HFFc6 (cell line): ENCODE measurements at places on chromosomes 13 and 19. TPM values are rescaled to one million over a fixed set of nuclear protein-coding genes. Genes with fewer than 3 reads are reported as not detected.

- 0 out of 2 replicates have a peak, but pooled peaks cover 4% of the 10 kb centered on the region for H3K36me3 ChIP-seq
- DNase-seq = no peak
- H3K4me3 ChIP-seq = no peak overlapping the region
Measured at GRCh38 chr19:39052243-39052746, 19.9 kb upstream of the FBXO27 start.

DNA sequence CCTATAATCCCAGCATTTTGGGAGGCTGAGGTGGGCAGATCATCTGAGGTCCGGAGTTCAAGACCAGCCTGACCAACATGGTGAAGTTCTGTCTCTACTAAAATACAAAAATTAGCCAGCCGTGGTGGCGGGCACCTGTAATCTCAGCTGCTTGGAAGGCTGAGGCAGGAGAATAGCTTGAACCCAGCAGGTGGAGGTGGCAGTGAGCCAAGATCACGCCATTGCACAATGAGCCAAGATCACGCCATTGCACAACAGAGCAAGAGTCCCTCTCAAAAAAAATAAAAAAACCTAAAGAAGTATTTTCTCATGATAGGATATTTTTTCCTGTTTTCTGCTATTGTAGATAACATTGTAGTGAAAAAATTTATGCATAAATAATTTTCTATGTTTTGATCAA lies 13.3 kb downstream of the IFT88 start:
- H3K27me3 ChIP-seq = no peaks in the 10 kb centered on the region; the same call in 1 of the 2 replicates
- no peak for DNase-seq
- H3K4me3 ChIP-seq = no peak overlapping the region
- H3K27ac ChIP-seq = no peak overlapping the region
- H3K36me3 ChIP-seq = peaks cover 72% of the 10 kb centered on the region
- no peaks in the 10 kb centered on the region for H3K4me1 ChIP-seq

DNA sequence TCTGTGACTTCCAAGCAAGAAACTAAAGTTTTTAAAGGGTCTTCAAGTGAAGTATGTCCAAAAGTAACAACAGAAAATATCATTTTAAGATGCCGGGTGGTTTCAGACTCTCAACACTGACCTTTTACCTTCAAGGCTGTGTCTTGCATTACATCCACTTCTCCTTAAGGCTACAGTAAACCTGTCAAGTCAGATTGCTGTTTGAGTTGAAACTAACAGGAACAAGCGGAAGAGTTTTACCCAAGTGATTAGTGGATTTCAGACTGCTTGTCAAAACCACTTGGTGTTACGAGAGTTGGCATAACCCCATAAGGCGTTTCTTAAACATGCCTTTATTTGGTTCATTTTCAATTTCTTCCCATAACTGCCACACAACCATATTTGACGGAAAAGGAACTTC lies 283.1 kb downstream of the DCT start:
- H3K36me3 ChIP-seq = no peaks in the 10 kb centered on the region
- H3K27me3 ChIP-seq = no peaks in the 10 kb centered on the region
- H3K27ac ChIP-seq = no peak overlapping the region
- no peak for DNase-seq
- H3K4me3 ChIP-seq = no peak overlapping the region

DNA sequence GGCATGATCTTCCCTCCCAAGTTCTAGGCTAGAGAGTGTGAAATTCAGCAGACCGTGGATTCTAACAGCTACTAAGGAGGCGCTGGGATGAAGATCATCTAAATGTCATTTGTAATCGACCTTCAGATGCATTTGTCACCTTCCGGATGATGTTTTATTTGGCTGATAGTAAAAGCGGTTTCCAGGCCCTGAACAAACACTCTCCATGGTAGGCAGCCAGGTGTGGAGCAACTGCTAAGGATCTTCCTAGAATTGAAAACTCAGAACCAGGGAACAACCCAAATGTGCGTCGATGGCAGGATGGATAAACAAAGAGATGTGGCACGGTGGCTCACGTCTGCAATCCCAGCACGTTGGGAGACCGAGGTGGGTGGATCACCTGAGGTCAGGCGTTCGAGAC lies 107.2 kb upstream of the CACNA1A start:
- H3K27me3 ChIP-seq = peaks cover 11% of the 10 kb centered on the region
- peaks cover 25% of the 10 kb centered on the region for H3K4me1 ChIP-seq
- H3K4me3 ChIP-seq = no peak overlapping the region

DNA sequence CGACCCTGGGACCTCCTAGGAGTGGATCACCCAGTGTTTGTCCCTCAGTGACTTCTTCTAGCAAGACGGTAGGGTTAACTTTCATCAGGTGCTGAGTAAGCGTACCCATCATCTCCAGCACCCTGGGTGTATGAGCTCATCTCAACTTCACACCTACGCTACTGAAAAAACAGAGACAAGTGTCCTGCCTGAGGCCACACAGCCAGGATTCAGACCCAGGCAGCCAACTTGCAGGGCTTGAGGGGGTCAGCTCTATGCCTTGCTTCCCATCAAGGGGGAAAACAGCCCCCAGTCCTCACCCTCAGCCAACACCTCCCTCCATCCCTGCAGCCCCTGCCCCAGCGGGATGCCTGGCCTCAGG lies 4.6 kb downstream of the TLE2 start:
- peaks cover 38% of the 10 kb centered on the region for H3K27me3 ChIP-seq
- DNase-seq = no peak
- H3K4me1 ChIP-seq = no peaks in the 10 kb centered on the region
- no peak overlapping the region for H3K27ac ChIP-seq
- H3K4me3 ChIP-seq = no peak overlapping the region

DNA sequence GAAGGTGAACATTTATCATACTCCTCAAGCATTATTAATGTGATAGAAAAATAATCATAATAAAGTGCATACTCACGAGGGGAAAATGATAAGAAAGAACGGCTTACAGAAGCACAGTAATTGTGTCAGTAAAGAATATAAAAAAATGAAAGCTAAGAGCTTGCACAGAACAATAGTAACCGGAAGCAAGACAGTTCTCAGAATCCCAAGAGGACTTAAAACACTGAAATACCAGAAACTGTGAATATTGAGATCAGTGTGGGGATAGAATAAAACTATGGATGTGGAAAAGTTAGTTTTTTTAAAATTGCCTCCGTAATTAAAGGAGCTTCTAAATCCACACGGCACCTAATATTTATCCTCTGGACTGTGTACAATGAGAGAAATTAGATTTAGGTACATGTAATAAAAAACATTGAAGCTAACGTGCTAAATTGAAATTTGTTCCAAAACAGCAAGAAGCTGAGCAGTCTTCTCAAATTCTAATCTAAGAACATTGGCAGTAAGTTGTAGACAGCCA lies 482.7 kb downstream of the SLITRK6 start:
- H3K4me3 ChIP-seq = peak overlapping the region; percentile 58; the same call in 1 of the 2 replicates
- H3K27me3 ChIP-seq = no peaks in the 10 kb centered on the region; the same call in none of the 2 replicates
- H3K4me1 ChIP-seq = peaks cover 35% of the 10 kb centered on the region

DNA sequence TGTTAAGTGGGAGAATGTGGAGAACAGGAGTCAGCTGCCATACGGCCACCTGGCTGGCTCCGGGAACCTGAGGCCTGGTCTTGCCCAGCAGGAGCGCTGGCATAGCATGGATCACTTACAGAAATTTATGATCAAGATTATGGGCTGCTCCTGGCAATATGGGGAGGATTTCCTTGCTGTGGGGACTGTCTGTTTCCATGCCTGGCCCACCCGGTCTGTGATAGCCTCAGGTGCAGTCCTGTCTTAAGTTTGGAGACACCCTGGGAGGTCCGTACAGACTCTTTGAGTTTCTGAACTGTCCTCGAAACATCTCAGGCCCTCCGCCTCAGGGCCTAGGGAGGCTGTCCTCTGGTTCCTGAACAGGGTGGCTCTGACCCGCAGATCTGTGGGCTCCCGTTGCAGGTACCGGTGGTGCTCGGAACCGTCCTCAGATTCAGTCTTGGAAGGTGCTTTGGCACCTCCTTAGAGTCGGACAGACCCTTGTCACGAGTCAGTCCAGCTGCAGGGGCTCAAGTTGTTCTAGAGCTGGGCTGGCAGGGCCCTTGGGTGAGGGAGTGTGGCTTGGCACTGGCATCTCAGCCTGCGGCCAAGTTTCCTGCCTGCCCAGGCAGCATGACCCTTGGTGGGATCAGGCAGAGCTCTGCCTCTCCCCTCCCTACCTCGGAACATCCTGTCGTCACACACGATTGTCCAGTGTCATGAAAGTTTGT lies 4.9 kb downstream of the TFDP1 start:
- peaks cover 2% of the 10 kb centered on the region for H3K27me3 ChIP-seq
- peaks cover 19% of the 10 kb centered on the region for H3K4me1 ChIP-seq
- H3K36me3 ChIP-seq = peaks cover 22% of the 10 kb centered on the region; the same call in 1 of the 2 replicates

GRCh38 chr13:106942563-106942962 lies 374.6 kb upstream of the ARGLU1 start:
- no peak for DNase-seq
- no peak overlapping the region for H3K27ac ChIP-seq
- peaks cover 12% of the 10 kb centered on the region; the same call in 1 of the 2 replicates for H3K4me1 ChIP-seq
- H3K27me3 ChIP-seq = no peaks in the 10 kb centered on the region

DNA sequence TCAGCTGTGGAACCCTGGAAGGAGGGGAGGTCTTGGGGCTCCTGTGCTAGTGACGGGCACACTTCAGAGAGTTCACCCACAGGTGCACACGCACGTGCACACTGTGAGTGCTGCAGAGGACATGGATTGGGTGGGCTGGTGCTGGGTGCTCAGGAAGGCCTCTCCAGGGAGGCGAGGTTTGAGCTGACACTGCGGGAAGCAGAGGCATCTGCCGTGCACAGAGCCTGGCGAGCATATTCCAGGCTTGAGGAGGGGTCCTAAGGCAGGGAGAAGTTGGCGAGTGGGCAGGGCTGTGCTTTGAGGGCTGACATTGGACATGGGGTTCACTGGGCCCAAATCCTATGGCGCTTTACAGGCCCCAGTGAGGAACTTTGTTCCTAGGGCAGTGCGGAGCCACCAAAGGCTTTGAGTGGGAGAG lies 25.6 kb downstream of the CCDC8 start:
- H3K4me1 ChIP-seq = peaks cover 16% of the 10 kb centered on the region
- H3K4me3 ChIP-seq = no peak overlapping the region
- H3K36me3 ChIP-seq = peaks cover 34% of the 10 kb centered on the region
- no peak for DNase-seq

TMEM86B gene
- total RNA-seq = 1.6 to 2.2 TPM (median 1.9 TPM) in 3 replicates
